ENCODE measurements at places on chromosomes 3 and 15.

DNA sequence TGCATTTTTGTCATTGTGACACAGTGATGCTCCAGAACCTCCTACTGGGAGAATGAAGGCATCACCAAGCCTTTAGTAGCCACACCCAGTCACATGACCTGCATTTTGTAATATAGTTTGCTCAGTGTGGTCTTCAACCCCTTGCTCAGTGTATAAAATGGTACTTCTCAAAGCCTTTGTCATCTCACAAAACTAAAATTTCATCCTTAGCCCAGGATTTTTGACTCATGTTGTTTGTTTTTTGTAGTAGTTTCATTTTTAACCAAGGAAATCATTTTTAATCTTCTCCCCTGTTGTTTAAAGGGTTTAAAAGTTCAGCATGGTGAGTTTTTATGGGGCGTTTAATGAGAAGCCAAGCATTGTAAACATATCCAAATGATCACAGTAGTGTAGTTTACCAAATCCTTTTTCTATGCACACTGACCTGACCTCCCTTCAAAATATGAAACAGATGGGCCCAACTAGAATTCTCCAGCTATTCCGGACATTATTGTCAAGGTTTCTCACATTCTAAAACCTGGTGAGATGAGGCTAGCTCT lies 123.5 kb upstream of the IL12A start:
- no peak for DNase-seq

GRCh38 chr15:90294601-90295269 lies 29.3 kb downstream of the NGRN start:
- DNase-seq, result no peak

- DNase-seq, result no peak
These were observed 198.1 kb downstream of the NEK10 start for GRCh38 chr3:27171113-27171512.

- DNase-seq, result no peak
These were observed 511.3 kb downstream of the EDEM1 start for GRCh38 chr3:5698851-5699250.

- DNase-seq, result no peak
These were observed 14.0 kb upstream of the PTPN23 start for GRCh38 chr3:47366833-47367232.

GRCh38 chr15:64824929-64825430 lies 467 bp downstream of the PIF1 start:
- DNase-seq, result no peak

GRCh38 chr3:151037746-151038477 lies 47.6 kb upstream of the MED12L start:
- peak; percentile 88 for DNase-seq

DNA sequence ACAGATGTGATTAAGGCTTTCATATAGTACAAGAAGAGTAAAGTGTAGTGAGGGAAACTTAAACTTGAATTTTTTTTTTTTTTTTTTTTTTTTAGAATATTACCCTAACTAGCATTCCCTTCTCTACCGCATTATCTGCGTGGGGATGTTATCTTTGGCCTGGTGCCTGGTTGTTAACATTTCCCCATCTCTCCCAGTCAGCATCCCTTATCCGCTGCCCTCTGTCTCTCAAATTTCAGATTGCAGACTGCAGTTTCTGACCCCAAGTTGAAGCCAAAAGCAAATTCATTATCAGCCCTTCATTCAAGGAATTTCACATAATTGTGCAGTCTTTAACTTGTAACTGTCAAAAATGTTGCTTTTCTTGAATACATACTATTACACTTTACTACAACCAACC lies 353.0 kb downstream of the PLOD2 start:
- no peak for DNase-seq

- DNase-seq, result no peak
These were observed 10.1 kb downstream of the PP2D1 start for GRCh38 chr3:20001932-20002331.

- no peak for DNase-seq
These were observed 54.5 kb downstream of the PSMD6 start for GRCh38 chr3:63968612-63969350.

DNA sequence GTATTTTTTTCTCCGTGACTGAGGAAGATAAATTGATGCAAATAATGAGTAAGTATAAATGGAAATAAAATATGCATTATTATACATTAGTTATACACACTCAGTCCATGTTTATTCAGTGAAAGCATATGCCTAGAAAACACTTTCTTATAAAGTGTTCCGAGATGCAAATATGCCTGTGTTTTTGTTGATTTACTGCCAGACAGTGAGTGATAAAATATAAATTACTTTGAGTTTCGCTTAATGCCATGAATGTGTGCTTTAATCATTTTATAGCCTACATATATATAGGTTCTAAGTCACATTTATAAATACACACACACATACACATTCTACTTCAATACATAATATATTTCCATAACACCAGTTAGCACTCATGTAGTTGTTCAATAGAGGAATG lies 569.2 kb downstream of the UNC13C start:
- DNase-seq, result no peak

GRCh38 chr3:108130701-108131474 lies 40.1 kb upstream of the CD47 start:
- DNase-seq, result peak; percentile 80

- DNase-seq, result no peak
These were observed 28.6 kb downstream of the NEK10 start for GRCh38 chr3:27340534-27340933.
